Ammon's horn (tissue), 1 donor: ENCODE measurements at places on chromosomes 16 and 17.
A peak's percentile ranks its signal among the peaks of the same experiment; 100 is the strongest.

DNA sequence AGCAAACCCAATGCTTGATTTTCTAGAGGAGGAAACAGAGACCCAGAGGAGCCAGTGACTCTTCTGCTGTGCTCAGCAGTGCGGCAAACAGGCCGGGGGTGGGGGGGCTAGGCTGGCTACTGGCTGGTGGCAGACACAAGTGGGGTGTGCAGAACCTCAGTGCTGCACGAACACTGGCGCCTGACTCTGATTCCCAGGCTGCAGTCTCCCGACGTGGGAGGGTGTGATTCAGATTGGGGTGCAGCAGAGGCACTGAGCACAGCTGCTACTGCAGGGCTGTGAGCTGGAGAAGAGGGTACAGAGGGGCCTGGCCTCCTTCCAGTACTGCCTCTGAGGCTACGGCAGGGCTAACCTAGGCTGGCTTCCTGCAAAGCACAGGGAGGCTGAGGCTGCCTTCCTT is 8.1 kb downstream of the RPL19 start:
- DNase-seq, result peak; percentile 70

GRCh38 chr17:41073676-41074075 is 8.0 kb upstream of the KRTAP2-4 start:
- no peak for DNase-seq

GRCh38 chr16:4837733-4838501 is 9.2 kb downstream of the GLYR1 start:
- no peak for DNase-seq

DNA sequence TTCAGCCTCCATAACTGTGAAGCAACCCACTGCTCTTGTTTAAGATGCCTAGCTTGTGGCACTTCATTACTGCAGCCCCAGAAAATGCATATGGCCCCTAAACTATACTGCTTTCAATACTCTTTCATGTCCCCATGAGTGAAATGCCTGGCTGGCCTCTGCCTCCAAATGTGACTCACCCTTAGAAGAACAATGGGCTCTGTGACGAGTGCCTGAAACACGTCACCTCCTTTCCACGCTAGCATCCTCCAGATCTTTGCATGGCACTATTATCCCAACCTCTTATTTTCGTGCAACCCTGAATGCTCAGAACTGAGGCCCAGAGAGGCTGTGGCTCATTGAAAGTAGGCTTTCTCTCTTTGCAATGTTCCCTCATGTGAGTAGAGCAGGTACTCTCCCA is 233.1 kb downstream of the CBLN1 start:
- peak; percentile 63 for DNase-seq

- no peak for DNase-seq
Measured at GRCh38 chr17:41163828-41164227, 3.3 kb upstream of the KRTAP4-4 start.

DNA sequence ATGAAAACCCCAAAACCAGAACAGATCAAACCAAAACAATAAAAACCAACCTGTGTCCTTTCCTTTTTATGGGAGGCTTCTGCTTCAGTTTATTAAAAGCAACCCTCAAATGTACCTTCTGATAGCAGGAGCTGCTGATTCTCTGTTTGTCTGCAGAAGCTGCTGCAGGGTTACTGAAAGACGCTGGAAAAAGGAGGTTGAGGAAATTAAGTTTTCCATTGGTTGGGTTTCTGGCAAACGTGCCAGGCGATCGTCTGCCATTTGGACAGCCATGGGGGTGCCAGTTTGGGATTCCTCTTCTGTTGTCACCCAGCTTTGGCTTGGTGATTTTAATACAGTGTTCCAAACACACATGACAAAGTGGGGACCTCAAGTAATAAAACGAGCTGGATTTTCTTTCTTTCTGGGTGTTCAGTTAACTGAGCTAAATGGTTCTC is 185.4 kb upstream of the ZFHX3 start:
- no peak for DNase-seq

DNA sequence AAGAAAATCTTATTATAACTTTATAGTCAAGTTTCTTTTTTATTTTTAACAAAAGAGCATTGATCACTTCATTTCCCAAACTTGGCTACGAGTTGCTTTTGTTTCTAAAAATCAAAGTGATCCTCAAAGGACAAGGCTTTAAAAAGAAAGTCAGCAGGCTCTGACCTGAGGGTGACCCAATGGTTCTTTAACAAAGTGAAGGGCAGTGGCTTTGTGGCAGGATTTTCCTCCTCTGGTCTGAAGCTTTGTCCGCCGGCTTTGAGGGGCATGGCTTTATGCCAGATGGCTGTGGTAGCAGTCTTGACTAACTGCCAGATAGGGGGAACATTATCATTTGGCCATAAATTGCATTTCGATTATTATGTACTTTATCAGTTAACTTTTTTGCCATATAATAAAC is 28.5 kb downstream of the IQCK start:
- DNase-seq, result no peak

DNA sequence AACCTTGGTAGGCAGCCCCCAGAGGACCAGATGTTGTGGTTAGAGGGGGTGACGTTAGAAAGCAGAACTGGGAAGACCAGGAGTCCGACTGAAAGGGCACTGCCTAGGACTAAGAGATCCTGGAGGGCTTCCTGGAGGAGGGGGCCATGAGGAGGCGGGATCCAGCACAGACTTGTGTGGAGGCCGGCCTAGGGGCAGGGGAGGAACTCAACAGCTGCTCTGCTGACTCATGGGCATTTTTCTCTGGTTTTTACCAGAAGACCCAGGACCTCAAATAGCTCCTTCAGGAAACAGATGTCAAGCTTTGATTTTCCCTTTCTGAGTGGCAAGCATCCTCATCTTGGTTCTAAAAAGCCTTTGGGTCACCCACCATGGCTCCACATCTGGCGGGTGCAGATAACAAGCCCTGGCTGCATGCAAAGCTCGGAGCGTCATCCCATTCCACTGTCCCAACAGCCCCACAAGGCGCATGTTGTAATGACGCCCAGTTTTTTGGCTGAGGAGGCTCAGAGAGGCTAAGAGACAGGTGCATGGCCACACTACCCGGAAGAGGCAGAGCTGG is 29.0 kb downstream of the IL21R start:
- no peak for DNase-seq

GRCh38 chr16:79071424-79071823 is 529.1 kb downstream of the MAF start:
- no peak for DNase-seq

DNA sequence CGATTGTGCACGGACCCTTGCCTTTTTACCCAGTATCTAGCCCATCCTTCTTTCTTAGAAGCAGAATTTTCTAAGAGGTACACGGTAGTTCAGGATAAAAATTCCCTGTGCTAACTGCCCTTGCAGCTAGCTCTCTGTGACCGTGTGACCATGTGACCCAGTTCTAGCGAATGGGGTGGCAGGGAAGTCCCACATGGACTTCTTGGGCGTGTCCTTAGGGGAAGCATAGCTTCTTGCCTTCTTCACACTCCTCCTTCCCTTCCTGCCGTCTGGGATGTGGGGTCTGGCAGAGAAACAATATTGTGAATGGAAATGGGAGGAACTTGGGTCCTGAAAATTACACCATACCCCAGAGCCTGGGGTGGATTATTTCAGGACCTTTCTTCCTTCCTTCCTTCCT is 670.7 kb downstream of the MAF start:
- DNase-seq, result no peak

DNA sequence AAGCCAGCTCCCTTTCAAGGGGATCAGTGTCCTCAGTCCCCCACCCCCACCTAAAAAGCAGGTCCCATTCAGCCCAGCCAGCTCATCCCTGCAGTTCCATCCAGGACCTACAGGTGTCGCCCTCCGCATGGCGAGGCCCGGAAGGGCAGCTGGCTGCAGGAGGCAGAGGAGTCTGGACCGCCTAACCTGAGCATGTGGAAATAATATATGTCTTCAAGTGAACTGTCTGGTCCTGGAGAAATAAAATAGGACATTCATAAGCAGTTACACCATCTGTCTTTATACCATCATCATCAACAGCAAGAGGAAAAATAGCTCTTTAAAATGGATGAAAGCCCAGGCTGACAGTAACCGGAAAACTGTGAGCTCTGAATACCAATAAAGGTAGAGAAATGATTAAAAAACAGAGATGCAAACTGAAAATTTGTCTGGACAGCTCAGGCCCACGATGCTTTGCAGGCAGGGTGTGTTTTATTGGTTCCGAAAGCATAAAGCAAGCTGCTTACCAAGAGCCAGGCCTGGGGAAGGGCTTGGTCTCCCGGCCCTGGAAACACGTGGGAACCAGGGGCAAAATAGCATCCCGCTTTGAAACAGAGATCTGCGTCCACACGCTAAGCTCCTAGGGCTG is 215.2 kb downstream of the ZFHX3 start:
- peak; percentile 84 for DNase-seq

- DNase-seq, result no peak
Measured at GRCh38 chr17:21295036-21295952, 10.8 kb downstream of the MAP2K3 start.

DNA sequence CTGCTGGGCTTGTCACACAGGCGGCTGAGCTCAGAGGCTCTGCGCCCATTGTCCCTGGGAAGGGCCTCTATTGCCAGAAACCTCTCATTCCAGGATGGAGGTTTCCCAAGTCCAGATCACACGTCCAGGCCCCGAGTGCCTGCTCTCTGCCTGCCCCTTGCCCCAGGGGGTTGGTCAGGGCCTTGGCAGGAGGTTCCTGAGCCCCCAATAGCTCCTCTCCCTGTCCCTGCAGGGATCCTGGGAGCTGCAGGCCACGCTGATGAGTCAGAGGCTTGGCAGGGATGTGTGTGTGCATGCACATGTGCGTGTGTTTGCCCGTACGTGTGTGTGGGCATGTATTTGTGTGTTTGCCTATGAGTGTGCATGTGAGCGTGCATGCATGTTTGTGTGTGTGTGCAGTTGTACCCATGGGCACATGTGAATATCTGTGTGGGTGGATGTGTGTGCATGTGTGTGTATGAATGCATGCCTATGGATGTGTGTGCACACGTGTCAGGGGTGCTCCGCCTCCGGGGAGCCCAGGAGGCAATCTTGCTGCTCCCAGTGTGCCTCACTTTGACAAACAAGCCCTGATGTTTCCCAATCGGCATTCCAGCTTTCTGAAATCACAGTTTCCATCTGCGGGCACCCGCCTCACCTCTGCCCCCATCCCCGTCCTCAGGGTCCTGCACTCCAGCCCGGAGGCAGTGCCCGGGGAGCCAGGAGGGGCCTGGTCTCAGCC is 98.4 kb upstream of the GSE1 start:
- peak; percentile 67 for DNase-seq

DNA sequence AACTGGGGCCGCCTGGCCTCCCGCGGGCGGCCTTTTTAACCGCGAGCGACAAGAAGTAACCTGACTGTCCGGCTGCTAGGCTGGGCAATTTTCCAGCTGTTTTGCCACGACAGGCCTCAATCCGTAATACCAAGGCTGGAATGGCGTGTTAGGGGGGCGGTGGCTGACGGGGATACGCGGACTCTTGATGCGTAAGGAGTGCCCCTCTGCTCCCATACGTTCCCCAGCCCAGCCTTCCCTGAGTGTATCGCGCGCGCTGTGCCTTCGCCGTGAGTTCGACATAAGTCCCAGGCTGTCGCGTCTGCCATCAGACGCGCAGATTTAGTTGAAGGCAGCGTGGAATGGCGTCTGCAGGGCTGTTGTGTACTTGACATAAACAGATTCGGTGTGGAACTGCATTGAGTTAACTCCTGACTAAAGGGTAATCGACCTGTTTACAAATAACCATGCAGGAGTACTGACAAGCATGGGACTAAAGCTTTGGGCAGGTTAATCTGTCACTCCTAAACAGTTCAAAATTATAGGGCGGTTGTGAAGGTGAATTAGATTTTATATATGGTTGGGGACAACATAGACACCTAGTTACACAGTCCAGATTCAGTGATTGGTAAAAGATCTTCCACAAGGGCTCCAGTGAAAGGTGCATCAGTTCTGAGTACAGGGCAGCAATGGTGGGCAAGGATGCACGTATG is 16.6 kb upstream of the ERN1 start:
- peak; percentile 76 for DNase-seq

GRCh38 chr17:1915889-1916288 is 86.1 kb downstream of the RPA1 start:
- no peak for DNase-seq

GRCh38 chr17:73718912-73719311 is 74.7 kb upstream of the SDK2 start:
- no peak for DNase-seq

DNA sequence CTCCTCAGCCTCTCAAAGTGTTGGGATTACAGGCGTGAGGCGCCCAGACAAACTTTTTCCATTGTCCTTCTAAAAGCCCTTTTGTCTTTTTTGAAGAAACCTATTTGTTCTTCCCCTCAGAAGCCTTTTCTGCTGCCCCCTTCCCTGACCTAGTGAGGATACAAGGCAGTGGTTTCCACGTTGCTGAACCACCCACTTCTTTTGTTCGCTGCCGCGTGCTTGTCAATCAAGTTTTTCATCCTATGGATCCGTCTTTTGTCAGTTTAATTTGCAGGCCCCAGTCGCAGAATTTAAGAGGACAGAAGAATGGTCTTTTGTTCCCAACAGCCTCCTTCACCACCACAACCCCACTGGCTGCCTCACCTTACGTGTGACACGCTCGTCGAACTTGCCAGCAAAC is 20.2 kb upstream of the GNG13 start:
- DNase-seq, result no peak

DNA sequence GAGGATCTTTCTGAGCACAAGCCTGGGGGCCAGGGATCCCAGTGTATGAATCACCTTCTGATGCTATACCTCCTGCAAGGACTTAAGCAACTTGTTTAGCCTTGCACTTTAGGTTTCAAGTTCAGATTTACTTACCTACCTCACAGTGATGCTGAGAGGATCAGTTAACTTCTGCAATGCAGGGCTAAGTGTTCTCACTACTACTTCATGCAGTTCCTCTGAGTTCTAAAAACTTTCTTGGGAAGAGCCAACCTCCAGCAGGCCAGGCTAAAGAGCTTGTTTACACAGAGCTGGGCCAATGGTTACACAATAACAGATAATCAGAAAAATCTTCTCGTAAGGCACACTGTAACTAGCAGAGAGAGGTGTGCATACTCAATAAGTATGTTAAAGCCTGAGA is 13.0 kb downstream of the VEZF1 start:
- DNase-seq, result no peak

- DNase-seq, result no peak
Measured at GRCh38 chr17:59617156-59617732, 2.5 kb upstream of the CLTC start.

- no peak for DNase-seq
Measured at GRCh38 chr16:89107203-89107582, 13.5 kb downstream of the ACSF3 start.

DNA sequence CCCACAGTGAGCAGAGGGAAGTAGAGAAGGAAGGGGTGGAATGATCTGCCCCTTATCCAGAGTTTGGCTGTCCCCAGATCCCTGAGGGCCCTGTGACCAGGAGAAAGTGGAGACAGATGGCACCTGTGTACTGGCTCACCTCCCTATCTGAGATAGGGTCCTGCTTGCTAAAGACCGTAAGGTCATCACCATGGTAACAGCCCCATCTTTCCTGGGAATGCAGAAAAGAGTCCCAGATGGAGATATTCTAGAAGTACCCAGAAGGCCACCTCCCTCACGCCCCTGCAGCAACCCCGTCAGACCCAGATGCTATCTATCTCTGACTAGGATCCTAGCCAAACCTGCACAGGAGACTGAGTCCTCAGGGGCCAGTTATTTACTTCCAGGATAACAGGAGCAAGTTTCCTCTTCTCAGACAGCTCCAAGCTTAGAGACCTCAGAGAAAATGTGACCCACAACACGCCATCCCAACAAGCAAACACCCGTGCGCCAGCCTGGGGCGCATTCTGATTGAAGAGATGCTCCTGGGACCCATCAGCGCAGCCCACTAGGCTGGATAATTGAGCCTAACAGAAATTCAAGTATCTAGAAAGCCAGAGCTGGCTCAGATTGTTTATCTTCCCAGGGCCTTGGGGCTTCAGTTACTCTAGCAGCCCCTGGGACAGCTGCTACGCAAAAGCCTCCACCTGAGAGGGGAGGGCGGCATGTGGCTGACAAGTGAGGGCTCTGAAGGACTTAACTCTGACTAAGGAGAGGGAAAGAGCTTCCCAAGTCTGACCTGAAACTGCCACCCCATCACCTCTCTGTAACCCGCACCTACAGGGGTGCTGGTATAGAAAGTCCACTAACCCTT is 1.9 kb downstream of the ORMDL3 start:
- no peak for DNase-seq
